Sciatic nerve (tissue), 2 donors: ENCODE measurements at places on chromosomes 16 and 17.
A peak's percentile ranks its signal among the peaks of the same experiment; 100 is the strongest.

DNA sequence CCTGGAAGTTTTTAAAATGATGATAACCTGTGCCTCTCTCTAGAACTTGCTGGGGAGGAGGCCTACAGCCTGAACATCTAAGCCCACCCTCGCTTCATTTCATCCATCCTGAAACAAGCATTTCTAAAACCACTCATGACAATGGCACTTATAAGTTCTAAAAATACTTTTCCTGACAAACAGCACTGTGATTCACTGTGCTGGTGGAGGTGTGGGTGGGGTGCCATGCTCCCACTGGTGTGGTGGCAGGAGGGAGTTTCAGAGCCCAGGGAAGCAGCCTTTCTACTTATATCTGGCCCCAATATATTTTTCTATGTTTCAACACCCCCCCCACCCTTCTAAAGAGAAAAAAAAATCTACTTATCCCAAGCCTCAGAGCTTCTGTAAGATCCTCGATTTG is 52.6 kb downstream of the RAB11FIP4 start:
- no peak for DNase-seq

GRCh38 chr16:78551487-78552085 is 452.1 kb downstream of the WWOX start:
- DNase-seq, result no peak

- no peak for DNase-seq
These were observed 45.1 kb downstream of the CCT6B start for GRCh38 chr17:34916120-34916519.

DNA sequence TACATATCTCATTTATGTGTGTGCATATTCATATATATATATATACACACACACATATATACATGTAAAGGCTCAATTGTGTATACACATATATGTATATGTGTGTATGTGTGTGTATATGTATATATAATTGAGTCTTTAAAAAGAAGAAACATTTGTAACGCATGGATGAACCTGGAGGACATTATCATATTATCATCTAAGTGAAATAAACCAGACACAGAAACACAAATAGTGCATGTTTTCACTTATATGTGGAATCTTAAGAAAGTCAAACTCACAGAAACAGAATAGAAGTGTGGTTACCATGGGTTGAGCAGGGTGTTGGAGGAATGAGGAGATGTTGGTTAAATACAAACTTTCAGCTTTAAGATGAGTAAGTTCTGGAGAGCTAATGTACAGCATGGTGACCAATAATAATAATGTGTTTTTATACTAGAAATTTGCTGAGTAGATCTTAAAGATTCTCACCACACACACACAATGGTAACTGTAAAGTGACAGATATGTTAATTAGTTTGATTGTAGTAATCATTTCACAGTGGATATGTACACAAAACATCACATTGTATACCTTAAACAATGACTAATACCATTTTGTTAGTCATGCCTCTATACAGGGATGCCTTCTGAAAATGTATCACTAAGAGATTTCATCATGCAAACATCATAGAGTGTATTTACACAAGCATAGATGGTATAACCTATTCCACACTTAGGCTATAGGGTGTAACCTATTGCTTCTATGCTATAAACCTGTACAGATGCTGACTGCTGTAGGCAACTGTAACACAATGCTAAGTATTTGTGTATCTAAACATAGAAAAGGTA is 132.6 kb upstream of the CACNG5 start:
- no peak for DNase-seq

DNA sequence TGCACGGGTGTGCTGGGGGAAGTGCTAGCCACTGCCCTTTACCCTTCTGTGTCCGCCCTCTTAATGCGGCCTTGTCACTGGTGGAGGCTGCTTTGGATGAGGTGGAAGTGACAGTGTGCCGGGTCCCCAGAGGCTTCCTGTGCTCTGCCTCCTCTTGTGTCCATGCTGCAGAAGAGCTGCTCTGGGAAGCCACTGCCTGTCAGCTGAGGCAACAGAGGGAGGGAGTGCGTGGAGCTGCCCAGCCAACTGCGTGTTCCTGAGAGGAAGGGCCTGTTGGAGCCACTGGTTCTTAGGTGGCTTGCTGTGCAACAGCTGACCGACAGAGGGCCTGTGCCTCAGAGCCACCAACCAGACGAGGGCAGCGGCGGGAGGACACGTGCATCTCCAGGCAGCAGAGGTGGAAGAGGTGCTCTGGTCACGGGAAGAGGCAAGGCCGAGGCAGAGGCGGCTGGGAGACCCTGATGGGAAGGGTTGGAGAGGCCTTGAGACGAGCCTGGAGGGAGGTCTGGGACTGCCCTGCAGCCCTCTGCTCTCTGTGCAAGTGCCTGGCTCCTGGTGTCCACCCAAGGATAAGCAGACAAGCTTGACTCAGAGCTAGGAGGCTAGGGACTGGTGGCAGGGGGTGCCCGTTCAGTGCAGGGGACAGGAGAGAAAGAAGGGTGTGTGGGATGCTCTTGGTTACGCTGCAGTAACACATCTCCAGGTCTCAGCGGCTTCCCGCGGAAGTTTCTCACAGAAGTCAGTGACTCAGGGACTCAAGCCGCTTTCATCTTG is 25.4 kb downstream of the B9D1 start:
- DNase-seq, result peak; percentile 68

DNA sequence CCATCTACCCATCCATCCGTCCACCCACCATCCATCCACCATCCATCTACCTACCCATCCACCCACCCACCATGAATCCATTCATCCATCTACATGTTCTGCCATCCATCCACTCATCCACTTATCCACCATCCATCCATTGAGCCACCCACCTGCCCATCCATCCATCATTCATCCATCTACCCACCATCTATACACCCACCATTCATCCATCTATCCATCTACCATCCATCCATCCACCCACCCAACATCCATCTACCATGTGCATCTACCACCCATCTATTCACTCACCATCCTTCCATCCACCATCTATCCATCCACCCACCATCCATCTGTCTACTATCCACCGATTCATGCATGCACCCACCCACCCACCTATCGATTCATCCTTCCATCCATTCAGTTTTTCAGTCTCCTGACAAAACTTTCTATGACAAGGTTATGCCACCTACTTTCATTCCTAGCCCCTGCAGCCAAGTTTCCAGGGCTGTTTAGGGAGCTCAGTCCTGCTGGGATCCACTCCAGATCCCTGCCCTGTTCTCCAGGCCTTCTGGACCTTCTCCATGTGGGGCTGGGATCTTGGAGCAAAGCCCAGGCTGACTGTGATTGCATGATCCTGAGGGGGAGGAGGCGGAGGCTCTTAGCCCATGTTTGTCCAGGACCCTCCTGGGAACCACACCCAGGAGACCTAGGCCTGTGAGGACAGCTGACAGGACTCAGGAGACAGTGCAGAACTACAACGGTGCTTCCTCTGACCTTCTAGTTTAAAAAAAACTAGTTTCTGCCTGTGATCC is 27.4 kb downstream of the BCO1 start:
- peak; percentile 78 for DNase-seq

DNA sequence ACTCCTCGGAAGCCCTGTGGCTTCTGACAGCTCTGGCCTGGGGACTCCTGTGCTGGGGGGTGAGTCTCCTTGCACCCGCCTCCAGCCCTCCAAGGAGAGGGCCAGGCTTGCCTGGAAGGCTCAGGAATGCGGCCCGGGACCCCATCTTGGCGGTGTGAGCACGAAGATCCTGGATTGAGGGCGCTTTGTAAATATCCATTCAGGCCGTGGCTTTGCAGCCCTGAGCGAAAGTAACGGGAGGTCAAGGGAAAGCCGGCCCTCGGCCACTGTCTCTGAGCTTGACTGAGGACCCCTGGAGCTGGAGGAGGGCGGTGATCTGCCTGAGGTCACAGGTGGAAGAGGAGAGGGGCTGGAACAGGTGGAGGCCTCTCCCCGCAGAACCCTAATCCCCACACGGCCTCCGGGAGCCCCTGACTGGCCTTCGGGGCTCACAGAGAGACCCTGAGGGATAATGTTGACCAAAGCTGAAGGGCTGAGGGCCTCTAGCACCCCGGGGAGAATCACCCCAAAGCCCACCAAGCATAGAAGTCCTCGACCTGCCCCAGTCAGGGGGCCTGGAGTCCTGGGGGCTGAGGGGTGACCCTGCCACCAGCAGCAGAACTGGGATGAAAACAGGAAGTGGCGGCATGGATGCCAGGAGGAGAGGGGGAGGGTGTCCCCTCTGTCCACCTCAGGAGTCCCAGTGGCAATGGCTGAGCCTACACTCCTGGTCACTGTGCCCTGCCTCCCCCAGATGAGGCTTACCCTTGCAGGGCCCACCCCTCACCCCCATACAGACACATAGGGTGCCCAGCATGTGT is 8.3 kb upstream of the RASD1 start:
- no peak for DNase-seq

DNA sequence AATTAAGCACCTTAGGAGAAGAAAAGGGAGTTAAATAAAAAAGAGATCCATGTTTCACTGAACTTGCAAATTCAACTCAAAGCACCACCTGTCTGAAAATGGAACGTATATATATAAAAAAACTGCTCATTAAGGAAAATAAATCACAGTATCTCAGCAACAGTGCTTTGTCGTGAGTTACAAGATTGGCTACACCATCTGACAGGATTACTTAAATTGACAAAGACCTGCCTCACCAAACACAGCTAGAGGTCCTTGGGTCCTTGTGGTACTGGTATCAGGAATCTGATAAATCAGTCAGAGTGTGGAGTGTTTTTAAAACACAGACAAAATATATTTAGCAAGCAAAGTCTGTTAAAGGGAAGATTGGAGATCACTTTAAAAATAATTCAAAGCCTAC is 63.9 kb downstream of the KANSL1 start:
- no peak for DNase-seq

DNA sequence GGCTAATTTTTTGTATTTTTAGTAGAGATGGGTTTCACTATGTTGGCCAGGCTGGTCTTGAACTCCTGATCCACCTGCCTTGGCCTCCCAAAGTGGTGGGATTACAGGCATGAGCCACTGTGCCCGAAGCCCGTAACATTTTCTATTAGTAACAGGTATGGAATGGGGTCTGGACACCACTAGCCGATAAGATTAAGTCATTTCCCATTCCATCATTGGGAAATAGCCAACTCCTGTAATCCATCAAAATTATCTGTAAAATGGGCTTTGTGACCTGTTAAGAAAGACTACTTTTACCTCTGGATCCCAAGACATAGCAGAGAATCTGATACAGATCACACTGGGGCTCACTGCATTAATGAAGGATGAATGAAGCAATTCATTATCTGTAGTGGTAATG is 3.9 kb upstream of the LUC7L3 start:
- no peak for DNase-seq

DNA sequence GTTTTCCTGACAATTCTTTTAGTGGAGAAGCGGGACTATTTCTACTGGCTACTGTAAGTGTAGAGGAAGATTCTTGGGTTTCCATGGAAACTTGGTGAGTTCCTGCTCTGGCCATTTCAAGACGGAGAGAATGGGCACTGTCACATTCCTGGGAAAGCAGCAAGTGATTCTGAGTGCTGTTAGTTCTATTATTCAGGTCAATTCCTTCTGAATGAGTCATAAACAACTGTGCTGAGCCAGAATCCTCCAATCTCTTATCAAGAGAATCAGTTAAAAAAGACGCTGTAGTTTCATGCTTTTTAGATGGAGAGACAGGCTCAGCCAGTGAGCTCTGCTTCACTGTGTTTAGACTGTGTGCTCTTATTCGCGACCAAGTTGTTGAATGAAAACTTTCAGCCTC is 19.6 kb downstream of the AKAP10 start:
- no peak for DNase-seq

- DNase-seq, result no peak
These were observed 37.5 kb downstream of the CREBBP start for GRCh38 chr16:3842994-3843393.

DNA sequence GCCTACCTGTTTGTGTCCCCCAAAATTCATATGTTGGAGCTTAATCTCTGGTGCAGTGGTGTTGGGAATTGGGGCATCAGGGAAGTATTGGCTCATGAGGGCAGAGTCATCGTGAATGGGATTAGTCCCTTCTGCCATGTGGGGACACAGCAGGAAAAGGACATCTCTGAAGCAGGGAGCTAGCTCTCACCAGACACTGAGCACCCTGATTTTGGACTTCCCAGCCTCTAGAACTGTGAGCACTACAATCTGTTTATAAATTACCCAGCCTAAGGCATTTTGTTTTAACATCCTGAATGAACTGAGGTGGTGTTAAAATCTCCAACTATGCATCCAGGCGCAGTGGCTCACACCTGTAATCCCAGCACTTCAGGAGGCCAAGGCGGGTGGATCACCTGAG is 206.0 kb downstream of the SEC14L1 start:
- DNase-seq, result peak; percentile 3
